ENCODE measurements at places on chromosomes 13 and 19.
A peak's percentile ranks its signal among the peaks of the same experiment; 100 is the strongest.

GRCh38 chr19:52216401-52216800, 26.5 kb downstream of the PPP2R1A start:
- no peak for DNase-seq

- DNase-seq = no peak
These were observed 34.6 kb downstream of the CYP4F2 start for GRCh38 chr19:15863272-15863671.

DNA sequence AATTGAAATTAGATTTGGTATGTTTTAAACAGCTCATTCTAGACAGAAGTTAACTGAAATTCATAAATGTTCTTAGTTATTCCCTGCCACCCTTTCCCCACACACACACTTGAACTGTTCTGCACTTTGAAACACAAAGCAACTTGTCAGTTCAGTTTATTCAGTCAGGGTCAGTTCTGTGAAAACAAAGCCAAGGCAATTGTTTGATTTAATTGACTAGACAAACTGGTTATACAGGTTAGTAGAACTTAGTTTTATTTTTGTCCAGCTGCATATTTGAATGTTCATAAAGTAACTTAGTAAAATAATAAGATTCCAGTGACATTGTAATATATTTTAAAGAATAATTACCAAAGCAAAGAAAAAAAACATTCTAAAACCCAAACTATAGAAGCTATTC, 98.3 kb upstream of the KLF5 start:
- no peak for DNase-seq

- no peak for DNase-seq
These were observed 1.8 kb upstream of the KCTD15 start for GRCh38 chr19:33794683-33795369.

GRCh38 chr13:32530841-32531253, 7.7 kb downstream of the N4BP2L2 start:
- no peak for DNase-seq

DNA sequence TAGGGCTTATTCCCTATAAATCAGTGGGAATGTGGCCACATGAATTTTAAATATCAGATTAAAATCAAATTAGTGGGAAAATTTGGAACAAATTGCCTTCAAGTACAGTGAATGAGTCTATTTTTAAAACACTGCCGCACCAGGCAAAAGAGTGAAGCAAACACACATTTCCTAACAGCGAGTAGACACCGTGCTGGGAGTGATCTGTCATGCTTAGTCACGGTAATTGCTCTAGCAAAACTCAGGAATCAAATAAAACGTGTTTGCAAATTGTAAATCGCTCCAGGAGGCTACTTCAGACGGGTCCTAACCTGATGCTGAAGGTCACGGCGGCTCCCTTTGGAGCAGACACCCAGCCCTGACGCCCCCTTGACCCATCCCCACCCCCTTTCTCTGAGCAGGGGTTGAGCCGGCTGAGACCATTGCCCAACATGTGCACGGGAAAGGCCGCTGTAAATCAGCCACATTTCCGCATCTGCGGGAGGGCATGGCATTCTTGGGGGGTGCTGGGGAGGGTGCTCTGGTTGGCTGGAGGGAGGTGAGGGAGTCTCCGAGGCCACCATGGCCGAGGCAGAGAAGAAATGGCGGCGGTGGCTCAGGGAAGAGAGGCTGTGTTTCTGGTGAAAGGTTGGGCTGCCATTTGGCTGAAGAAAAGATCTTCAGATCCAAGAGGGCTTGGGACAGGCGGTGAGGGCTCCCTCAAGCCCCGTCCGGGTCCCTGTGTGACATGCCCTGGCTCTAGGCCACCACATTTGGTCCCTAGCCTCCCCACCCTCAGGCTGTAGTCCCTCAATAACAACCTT, 8.9 kb downstream of the CEBPA start:
- DNase-seq = no peak

- no peak for DNase-seq
These were observed 145.5 kb upstream of the MAB21L1 start for GRCh38 chr13:35621989-35622388.

DNA sequence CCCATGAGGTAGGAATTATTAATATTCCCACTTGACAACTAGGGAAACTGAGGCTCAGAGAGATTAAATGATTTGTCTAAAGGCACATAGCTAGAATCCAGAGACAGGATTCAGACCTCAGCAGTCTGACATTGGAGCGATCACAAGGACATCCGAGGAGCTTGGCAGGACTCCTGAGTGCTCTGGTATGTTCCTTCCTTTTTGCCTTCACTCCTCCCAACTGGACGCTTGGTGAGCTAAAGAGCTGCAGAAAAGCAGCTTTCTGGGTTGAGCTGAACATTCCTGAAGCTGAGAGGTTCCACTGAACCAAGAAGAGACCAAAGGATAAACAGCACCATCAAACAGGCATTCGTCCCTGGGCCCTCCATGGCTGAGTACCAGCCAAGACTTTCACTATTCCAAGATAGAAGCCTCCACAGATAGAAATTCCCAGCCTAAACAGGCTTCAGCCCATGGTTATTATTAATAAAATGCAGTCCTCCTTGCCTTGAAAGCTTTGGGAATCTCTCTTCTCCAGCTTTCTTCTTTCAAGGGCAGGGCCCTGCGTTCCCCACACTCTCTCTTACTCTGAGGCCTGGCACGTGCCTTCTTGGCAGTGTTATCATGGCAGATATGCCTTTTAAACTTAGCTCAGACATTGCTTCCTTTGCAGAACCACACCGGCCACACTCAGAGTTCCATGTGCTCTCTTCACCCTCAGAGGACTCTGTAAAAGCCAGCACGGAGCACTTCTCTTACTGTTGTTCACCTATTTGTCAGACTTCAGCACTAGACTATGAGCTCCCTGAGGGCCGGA, 97.1 kb downstream of the CYSLTR2 start:
- no peak for DNase-seq

GRCh38 chr13:99975626-99976025, 4.1 kb upstream of the ZIC5 start:
- no peak for DNase-seq

DNA sequence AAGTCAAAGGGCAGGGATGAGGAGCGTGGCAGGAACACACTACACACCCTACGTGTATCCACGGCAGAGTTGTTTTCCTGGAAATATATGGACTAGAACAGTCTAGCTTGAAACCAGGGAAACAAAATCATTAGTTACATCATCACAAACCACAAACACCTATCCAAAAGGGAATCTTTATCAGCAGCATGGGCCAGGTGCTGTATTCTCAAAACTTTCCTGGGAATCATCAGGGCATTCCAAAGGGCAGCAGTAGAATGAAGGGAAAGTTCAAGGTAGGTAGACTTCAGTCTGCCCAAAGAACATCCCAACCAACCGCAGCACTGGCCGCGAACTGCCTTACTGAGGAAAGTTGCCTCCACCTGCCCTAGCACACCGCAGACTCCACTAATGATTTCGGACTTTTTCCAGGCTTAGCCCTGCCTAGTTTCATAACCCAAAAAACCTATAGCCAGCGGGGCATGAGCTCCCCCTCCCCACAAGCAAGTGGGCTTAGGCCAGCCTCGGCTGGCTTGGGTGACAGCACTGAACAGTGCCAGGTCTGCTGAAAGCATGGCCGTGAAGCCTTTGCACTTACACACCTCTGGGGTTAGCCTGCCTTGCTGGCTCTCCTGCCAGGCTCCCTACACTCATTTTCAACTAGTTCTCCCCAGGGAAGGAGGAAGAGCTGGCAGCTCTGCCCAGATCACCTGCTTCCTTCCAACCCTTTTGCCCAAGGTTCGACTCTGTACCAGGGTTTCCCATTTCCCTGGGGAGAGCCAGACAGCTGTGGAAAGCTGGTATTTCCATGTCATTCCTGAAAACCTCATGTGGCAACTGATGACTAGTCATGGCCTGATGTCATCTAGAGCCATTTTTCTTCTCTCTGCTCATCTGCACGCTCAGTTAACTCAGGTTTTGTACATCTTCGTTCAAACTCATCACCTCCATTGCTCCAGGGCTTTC, 77.3 kb upstream of the UBAC2 start:
- DNase-seq = no peak

DNA sequence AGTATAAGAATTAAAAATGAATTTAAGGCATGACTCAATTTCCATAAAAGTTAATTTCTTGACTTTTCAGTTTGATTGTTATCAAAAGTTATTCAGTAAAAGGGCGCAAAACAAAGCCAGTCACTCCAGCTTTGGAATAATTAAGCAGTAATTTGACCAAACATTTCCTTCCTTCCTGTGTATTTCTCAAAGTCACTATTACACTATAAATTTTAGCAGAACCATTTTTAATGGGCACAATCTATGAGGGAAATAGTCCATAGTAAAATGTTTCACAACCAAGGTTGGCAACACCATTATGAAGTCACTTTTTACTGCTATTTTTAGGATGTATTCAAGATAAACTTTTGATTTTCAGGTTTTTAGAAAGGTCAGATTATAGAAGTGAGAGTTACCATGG, 91.0 kb downstream of the DACH1 start:
- no peak for DNase-seq

GRCh38 chr19:50490991-50491472, 14.4 kb upstream of the GARIN5A start:
- DNase-seq = no peak

DNA sequence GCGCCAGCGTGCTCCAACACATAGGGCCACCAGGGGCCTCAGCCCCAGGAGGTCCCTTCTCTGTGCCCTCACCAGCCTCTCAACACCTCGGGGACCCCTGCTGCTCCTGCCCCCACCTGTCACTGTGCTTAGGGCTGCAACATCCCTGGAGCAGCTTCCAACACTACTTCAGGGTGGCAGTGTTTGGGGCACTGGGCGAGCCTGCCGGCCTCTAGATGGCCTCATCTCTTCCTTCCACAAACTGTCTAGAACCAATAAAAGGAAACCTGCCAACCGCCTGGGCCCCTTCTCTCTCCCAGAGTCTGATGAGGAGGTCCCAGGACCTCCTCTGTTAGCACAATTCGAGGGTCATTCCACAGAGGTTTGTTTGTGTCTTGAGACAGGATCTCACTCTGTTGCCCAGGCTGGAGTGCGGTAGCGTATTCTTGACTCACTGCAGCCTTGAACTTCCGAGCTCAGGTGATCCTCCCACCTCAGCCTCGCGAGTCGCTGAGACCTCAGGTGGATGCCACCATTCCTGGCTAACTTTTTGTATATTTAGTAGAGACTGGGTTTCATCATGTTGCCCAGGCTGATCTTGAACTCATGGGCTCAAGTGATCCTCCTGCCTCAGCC, 10.1 kb upstream of the SHD start:
- DNase-seq = no peak

- DNase-seq = no peak
These were observed 1.4 kb downstream of the EVI5L start for GRCh38 chr19:7831452-7831851.

DNA sequence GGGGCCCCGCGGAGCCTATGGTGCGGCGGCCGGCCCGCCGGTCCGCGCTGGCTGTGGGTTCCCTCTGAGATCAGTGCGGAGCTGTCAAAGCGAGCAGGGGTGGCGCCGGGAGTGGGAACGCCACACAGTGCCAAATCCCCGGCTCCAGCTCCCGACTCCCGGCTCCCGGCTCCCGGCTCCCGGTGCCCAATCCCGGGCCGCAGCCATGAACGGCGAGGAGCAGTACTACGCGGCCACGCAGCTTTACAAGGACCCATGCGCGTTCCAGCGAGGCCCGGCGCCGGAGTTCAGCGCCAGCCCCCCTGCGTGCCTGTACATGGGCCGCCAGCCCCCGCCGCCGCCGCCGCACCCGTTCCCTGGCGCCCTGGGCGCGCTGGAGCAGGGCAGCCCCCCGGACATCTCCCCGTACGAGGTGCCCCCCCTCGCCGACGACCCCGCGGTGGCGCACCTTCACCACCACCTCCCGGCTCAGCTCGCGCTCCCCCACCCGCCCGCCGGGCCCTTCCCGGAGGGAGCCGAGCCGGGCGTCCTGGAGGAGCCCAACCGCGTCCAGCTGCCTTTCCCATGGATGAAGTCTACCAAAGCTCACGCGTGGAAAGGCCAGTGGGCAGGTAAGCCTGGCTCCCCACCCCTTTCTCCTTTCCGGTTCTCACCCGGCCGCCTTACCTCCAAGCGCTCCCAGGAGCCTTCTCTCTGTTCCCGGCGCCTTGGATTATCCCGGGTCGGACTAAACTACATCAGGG, at the start of gene PDX1:
Gene PDX1 (plus strand): TSS at position 67 of the 743 bp plus-strand sequence. CDS start 139 bp downstream, at position 206.
- DNase-seq = no peak

DNA sequence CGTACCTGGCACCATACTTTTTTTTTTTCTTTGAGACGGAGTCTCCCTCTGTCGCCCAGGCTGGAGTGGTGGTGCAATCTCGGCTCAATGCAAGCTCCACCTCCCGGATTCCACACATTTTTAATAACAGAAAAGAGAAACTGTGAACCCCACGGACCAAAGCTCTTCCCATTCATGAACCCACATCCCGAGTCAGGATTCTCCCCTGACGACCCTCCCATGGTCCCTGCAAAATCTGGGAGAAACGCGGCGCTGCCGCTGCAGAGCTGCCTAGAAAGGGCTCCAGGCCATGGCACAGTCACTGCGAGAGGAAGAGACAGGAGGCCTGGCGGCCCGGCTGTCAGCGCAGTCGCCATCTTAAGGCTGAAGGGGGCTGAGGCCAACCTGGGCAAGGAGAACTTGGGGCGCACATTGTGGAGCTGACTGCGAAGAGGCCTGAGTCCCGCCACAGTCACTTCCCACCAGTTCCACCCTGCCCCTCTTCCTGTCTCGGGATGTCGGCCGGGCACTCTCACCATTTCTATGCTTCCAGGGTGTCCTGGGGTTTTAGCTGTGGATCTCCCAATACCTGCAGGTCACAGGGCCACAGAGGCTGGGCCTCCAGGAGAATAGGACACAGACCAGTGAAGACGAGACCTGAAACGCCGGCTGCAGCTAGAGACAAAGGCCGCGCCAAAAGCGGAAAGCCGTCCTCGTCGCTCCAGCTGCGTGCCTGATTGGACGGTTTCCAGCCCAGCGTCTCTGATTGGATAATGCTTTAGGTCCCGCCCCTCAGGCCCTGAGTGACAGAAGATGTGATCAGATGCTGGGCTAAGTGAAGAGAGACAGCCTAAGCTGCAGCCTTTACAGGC, 71.0 kb downstream of the ZNF486 start:
- peak; percentile 78 for DNase-seq

DNA sequence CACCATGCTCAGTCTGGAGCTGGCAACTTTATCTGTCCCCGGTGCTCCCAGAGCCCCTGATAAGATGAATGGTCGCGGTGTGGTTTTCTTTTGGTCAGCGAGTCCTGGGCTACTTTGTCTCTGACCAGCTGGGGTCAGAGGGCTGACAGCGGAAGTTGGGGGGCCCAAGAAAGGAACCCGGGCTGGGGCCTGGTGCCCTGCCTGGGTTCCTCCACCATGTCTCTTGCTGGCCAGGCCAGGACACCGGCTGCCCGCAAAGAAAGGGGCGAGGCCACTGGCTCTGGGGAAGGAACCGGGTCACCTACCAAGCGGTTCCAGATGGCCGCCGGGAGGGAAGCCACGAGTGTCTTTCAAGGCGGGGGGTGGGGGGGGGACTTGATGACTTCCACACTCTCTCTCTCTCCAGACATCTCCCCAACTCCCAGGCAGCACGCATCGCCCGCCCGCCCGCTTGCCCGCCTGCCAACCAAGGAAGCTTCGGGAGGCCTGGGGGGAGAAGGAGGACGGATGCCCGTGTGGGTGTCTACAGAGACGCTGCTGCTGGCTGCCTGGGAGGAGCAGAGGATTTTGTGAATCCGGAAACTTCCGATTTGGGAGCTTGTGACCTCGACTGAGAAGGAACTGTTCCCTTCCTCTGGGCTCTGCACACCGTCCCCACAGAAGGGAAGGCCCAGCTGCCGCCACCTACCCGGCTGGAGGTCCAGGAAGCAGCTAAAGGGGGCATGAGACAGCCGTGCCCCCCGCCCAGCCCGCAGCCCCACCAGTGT, 1.1 kb downstream of the PIP5K1C start:
- DNase-seq = no peak

- no peak for DNase-seq
These were observed 218.5 kb upstream of the TSHZ3 start for GRCh38 chr19:31567776-31568175.

Data from activated effector memory CD4-positive, alpha-beta T cell treated with Interleukin-2 at 50 U/mL for 16 hours (primary cell).